Nephron progenitor cell (in vitro differentiated cells): ENCODE measurements at places on chromosomes 5 and 9.

- DNase-seq: no peak
Measured at GRCh38 chr9:35029852-35030251, 40.3 kb downstream of the DNAJB5 start.

DNA sequence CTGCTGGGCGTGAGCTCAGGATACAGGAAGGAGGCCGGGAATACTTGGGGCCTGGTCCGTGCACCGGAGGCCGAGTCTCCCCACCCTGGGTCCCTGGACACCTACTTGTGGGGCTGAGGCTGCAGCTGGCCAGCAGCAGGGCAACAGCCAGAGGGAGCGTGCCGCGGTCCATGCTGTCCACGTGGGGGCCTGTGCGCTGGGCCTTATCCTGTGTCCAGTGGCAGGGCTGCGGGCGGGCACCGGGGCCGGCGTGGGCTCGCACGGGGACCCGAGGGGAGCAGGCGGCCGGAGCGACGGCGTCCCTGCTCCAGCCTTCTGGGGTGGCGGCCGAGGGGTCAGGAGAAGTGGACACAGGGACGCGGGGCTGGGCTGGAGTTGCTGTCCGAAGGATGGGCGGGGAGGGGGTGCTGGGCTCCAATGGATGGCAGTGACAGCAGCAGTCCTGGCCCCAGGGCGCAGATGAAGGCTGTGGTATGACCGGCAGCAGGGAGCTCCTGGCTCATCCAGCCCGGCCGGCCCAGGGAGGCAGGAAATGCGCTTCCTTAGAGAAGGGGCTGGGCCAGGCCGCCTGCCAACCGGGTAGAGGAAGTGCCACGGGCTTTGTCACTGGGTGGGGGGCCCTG is at the start of gene ENG:
Gene ENG (minus strand): TSS at position 475 of the 623 bp plus-strand sequence. CDS start 303 bp downstream, at position 172.
- peak; percentile 44 for DNase-seq

- no peak for DNase-seq
Measured at GRCh38 chr9:8419596-8420275, 620.2 kb upstream of the DMAC1 start.

- DNase-seq: no peak
Measured at GRCh38 chr9:97855486-97855875, 2.5 kb downstream of the FOXE1 start.

- no peak for DNase-seq
Measured at GRCh38 chr5:51731421-51732029, 348.3 kb downstream of the ISL1 start.

- DNase-seq: no peak
Measured at GRCh38 chr5:139177809-139178588, 20.2 kb downstream of the SIL1 start.

GRCh38 chr5:67010684-67011409 is 185.8 kb downstream of the CD180 start:
- DNase-seq: peak; percentile 38

DNA sequence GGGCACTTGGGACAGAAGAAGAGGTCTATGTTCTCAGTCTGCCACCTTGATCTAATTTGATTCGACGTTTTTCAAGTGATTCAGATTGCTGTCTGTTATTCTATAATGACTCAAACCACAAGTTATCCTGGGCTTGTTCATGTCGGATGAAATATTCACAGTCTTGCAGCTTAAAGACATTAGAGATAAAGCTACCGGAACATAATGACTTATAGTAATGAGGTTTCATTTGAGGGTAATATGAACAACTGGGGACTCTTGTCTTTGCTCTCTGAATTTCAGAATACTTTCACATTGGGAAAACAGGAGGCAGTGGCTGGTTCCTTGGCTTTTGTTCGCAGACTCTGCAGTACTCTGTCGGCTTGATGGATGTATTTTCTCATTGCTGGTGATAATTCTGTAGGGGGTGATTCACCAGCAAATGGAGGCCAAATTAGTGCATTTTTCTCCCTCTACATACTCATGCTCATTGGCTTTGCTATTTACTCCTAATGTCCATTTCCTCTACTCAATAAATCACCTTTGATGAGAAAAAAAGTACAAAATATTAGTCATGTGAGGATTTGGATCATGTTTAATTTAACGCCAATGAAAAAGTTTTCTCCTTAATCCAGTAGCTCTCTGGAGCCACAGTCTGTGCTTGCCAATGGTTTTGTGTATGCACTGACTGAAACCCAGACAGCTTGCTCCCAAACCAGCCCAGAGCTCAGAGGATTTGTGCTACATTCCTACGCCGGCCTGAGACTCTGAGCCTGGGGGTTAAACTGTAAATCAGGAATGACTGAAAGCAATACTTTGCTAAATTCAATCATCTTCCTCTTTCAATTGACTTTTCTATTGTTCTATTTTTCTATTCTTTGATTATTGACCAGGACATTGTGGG is 154.7 kb upstream of the ANKH start:
- DNase-seq: no peak

DNA sequence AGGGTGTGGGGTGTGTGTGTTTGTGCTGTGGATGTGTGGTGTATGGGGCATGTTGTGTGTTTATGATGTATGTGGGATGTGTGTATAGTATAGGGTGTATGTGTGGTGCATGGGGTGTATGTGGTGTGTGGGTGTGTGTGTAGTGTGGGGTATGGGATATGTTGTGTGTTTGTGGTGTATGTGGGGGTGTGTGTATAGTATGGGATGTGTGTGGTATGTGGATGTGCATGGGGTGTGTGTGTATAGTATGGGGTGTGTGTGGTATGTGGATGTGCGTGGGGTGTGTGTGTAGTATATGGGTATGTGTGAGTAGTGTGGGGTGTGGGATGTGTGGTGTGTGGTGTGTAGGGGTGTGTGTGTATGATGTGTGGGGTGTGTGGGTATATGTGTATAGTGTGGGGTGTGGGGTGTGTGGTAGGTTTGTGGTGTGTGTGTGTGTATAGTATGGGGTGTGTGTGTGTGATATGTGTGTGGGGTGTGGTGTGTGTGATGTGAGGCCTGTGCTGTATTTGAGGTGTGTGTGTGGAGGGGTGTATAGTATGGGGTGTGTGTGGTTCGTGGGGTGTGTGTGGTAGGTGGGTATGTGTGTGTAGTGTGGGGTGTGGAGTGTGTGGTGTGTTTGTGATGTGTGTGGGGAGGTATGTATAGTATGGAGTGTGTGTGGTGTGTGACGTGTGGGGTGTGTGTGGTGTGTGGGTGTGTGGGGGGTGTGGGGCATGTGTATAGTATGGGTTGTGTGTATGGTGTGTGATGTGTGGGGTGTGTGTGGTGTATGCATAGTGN is 10.5 kb downstream of the ECSCR start:
- no peak for DNase-seq

GRCh38 chr5:157484768-157485167 is 24.8 kb downstream of the NIPAL4 start:
- no peak for DNase-seq

DNA sequence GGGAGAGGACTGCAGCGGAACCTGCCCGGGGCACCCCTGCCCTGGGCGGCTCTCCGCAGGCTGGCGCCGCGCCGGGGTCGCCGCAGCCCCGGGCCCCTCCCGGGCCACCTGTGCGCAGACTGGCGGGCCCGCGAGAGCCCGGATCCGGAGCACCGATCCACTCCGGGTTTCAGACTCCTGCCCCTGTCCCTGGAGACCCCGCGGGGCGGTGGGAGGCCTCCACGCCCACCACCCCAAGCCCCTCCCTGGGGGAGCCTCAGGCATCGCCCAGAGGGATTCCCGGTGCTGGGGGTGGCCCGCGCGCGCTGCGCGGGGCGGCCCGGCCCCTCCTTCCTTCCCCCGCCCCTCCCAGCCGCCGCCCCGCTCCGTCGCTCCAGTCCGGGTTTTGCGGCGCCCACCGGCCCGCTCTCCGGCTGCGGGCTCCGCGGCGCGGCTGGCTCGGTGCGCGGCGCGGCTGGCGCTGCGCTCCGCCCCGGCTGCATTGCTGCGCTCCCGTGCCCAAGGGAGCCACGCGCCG is at the start of gene UNC5A:
Gene UNC5A (plus strand): TSS at position 479 of the 517 bp plus-strand sequence. CDS start 192 bp downstream, outside the sequence.
- peak; percentile 92 for DNase-seq

DNA sequence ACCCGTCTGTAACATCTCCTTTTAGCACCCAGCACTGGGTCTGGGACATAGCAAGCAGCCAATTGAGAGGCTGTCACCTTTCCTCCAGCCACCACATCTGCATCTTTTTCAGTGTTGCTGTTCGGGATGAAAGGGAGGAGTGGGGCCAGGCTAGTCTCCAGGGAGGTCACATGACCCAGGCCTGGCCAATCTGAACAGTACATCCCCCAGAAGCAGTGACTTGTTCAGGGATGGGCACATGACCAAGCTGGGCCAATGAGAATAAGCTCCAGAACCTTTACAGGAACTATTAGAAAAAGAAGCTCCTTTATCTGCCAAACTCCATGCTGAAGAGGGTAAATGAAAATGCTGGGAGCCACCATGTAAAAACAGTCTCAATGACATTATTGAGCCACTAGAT is 359.0 kb downstream of the SLIT3 start:
- no peak for DNase-seq

DNA sequence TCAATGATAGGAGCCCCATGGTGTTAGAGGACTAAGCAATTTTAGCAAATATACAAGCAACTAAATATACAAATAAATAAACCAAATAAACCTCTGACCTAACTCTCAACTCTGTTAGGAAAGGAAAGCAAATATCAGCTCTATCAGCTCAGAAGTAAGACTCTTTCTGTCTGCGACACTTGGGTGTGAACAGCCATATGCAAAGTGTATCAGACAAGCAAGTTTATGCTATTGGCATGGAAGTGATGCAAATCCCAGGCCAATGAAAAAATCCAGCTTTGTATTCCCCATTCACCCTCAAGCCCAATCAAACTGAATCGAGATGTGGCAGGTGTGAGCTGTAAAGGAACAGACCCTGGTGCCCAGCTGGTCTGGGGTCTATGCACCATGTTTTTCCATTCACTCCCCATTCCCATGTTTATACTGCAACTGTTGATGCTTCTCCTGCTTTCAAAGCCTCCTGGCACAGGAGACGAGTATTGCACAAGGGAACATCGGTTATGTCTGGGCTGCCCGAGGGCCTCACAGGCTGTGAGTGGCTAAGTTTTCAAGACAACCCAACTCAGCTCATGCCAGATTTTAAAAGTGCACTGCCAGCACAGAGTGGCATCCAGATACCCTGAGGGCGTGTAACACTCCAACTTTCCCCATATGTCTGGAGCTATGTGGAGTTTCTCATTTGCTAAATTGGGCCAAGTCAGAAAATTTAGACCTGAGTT is 73.1 kb downstream of the FEM1C start:
- no peak for DNase-seq

- no peak for DNase-seq
Measured at GRCh38 chr9:116789081-116789480, 102.0 kb downstream of the TRIM32 start.

DNA sequence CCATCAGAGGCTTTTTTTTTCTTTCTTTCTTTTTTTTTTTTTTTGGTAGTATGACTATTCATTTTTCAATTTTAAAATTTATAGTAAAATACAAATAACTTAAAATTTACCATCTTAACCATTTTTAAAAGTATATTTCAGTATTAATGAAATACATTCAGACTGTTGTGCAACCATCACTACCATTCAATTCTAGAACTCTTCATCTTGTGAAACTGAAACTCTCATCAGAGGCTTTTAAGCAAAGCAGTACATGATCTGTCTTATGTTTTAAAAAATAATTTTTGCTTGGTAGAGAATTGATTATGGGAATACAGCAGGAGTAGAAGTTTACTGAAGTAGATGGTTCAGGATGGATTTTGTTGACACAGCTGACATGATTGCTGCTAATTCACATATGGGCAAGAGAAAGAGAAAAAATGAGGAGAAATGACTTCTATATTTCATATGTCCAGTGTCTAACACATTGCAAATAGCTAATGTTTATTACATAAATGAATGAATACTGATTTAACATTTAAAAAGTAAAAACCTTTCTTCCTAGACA is 13.4 kb downstream of the ELOVL7 start:
- no peak for DNase-seq

DNA sequence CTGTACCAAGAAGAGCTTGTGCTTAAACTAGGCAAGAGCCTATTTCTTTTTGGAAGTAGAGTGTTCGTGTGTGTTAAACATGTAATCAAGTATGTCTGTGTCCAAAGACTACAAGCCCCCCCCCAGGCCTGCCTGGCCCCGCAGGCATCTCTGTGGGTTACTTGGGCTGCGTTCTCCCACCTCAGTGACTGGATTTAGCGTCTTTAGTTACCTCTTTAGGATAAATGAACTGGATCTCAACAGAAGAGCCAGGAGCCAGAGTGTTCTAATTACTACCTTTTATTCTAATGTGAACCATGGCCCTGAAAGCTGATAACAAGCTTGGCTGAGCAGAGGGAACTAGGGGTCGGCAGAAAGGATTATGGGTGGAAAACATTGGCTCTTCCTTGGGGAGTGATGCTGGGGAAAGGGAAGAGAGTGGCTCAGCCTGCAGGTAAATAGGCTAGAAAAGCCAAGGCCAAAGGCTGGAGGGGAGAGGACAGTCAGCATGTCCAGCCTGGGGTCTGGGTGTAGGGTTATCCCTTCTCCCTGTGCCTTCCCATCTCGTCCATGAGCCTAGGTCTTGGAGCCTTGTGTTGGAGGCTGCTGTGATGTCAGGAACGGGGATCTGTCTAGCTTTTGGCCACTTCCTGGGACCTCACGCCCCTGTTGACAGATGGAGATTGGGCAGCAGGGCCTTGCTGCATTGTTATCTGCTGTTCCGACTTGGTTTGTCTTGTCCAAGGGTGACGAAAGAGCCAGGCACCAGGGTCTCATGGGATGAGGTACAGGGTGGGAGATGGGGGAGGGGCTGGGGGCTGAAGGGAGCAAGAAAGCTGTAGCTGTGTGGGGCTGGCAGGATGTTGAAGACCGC is 11.1 kb downstream of the CD74 start:
- DNase-seq: no peak

DNA sequence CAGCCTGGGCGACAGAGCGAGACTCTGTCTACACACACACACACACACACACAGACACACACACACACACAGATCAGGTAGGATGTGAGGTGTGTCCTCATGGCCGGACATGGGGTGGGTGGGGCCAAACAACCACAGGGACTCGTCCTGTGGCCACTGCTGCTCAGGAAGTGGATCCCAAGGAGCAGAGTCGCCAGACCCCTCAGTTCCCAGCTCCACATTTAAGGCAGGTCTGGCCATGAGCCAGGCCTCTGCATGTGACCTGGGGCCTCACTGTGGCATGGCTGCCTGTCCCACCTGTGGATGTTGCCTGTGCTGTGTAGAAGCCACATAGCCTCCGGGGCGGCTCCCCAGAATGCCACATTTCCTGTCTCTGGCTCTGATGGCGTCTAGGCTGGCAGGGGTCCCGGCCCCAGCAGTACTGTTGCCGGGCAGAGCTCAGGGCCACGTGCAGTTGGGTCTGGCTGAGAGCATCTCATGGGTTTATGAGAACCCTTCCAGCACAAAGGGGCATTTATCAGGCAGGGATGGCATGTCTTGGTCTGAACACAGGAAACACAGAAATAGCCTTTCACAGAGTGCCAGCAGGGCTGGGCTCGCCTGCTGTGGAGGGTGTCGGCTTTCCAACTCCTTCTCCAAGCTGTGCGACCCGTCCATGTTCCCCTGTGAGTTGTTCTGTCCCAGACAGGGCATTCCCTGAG is 9.9 kb upstream of the NINJ1 start:
- no peak for DNase-seq

GRCh38 chr5:179377421-179378115 is 32.3 kb upstream of the ADAMTS2 start:
- DNase-seq: no peak

GRCh38 chr9:102642651-102643050 is 352.5 kb upstream of the CYLC2 start:
- DNase-seq: no peak
